ENCODE measurements at places on chromosomes 7 and 10.

GRCh38 chr10:46328853-46329689 is 42.3 kb downstream of the ANTXRL start:
- no peak for DNase-seq

- DNase-seq: no peak
Observed at GRCh38 chr7:44217223-44217714, 16.5 kb downstream of the YKT6 start.

DNA sequence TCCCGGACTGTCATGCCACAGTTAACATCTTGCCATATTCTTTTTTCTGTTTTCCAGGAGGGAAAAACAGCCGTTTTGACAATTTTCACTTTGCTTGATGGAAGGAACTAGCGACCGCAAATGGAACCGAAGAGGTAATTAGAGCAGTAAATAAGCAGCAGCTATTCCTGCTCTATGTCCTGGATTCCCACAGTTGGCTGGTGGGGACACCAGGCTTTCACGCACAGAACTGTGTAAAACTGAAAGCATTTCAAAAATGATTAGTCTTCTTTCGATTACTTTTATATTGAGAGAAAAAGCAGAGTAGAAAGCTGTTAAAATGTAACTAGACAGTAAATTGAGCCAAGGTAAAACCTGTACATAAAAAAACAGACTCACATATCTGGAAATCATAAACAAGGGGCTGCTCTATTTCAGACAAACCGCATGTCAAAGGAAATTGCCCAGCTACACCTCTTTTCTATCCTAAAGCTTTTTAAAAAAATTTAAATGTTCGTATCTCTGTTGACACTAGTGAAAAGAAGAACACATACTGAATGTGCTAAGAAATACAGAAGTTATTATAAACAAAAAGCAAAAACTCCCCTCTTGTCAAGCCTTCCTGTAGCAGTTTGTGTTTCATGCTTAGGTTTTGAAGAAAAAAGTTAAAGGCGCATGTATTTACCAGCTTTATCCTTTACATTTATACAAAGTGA is 93.4 kb downstream of the RNF216 start:
- DNase-seq: no peak

DNA sequence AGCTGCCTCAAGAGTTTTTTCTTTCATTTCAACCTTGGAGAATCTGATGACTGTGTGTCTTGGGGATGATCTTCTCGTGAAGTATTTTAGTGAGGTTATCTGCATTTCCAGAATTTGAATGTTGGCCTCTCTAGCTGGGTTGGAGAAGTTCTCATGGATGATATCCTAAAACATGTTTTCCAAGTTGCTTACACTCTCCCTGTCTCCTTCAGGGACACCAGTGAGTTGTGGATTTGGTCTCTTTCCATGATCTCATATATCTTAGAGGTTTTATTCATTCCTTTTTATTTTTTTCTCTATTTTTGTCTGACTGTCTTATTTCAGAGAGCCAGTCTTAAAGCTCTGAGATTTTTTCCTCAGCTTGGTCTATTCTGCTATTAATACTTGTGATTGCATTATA is 282.3 kb upstream of the CSTF2T start:
- DNase-seq: no peak

- no peak for DNase-seq
Observed at GRCh38 chr10:75899816-75900390, 468.5 kb downstream of the LRMDA start.

- no peak for DNase-seq
Observed at GRCh38 chr10:71292624-71293445, 26.2 kb upstream of the SLC29A3 start.

DNA sequence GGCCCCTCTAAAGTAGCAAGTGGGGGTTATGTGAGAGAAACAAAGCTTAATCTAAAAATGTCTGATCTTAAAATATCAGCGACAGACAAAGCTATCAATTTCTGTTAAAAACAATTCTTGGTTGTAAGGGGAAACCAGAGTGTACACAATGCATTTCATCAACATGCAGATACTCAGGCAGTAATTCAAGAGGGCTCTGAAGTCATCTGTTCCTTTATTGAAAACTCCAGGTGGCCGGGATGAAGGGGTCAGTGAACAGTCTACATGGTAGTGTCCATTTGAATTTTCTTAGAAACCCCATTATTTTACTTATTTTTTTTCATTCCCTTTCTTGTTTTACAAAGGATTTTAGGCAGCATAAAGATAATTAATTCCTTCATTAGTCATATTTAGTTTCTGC is 36.7 kb upstream of the BTBD16 start:
- no peak for DNase-seq

GRCh38 chr7:110595694-110596093 is 495.2 kb upstream of the LRRN3 start:
- DNase-seq: no peak

- no peak for DNase-seq
Observed at GRCh38 chr10:35398355-35398754, 62.0 kb downstream of the CCNY start.

DNA sequence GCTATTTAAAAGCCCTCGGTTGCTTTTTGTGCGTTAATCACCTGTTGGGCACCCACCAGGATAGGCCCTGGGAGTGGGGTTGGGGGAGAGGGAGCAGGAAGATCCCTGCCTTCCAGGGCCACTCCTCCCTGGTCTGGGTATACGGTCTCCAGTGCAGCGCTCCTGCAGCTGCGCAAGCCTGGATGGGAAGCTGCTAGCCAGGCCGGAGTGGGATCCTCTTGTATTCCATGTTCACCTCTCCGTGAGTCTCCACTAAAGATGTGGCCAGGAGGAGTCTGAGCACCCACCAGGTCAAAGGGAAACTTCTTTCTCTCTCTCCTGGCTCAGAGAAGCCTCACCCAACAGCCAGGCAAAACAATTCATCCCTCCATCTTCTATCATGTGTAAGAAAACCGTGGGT is 78.8 kb upstream of the ANLN start:
- no peak for DNase-seq

GRCh38 chr7:94511718-94512117 is 2.1 kb downstream of the CASD1 start:
- DNase-seq: no peak

- no peak for DNase-seq
Observed at GRCh38 chr10:113095419-113096127, 145.5 kb downstream of the TCF7L2 start.

DNA sequence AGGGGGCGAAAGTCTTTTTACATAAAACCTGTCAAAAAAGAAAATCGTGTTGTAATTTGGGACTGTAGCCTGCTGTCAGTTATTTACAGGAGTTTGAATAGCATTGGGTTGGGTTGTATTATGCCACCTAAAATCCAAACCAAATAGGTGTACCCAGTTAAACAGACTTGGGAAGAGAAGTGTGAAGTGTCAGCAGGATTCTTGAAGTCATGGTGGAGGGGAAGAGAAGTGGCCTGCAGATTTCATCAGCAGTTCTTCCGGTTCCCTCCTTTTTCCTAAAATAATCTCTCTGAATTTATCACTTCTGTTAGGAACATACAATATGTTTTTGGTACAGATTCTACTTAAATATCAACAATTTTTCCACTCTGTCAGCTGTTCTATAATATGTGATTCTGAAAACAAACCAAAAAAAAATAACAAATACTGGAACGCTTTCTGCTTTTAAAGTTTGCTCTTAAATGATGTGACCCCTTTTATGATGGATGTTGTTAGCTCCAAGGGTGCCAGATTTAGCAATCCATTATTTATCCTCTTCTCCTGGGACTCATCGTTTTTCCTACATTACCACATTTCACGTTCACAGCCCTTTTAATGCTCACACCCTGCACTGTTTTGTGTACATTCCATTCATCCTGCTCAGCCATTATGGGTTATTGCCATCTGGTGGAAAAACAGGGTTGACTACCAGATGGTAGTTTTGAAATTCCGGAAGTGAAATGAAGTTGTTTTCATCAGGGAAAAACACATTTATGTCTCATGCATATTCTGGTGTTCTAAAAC is 18.7 kb upstream of the ARHGAP12 start:
- no peak for DNase-seq

GRCh38 chr7:17661982-17662585 is 278.2 kb downstream of the SNX13 start:
- no peak for DNase-seq

DNA sequence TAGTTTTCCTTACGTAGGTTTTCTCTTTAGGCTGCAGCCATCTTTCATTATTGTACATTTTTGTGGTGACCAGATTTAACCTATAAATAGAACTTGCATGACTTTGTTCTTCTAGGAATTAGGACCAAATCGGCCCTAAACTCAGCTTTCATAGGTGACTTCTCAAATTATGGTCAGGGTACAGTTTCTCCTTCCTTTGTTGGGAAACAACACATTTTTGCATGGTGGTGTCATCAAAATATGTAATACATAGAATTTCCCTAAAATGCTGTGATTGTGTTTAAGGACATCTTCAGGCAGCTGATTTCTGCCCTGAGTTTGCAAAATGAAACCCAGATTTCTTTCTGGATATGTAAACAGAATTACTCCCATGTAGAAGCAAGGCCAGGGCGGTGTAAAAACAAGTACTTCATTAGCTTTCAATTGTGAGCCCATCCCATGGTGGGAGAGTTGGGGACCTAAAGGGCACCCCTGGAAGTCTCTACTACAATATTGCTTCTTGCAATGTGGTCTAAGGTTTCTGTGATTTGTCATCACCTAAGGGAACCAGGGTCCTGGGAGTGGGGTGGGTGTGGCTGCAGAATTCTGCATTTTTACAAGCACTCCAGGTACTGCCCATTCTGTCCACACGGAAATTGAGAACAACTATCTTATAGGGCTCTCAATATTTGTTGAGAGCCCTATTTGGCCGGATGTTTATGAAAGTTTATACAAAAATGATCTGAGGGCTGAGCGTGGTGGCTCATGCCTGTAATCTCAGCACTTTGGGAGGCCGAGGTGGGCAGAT is 121.0 kb upstream of the FAM171A1 start:
- no peak for DNase-seq

GRCh38 chr10:131750171-131750895 is 150.5 kb upstream of the PPP2R2D start:
- DNase-seq: no peak

DNA sequence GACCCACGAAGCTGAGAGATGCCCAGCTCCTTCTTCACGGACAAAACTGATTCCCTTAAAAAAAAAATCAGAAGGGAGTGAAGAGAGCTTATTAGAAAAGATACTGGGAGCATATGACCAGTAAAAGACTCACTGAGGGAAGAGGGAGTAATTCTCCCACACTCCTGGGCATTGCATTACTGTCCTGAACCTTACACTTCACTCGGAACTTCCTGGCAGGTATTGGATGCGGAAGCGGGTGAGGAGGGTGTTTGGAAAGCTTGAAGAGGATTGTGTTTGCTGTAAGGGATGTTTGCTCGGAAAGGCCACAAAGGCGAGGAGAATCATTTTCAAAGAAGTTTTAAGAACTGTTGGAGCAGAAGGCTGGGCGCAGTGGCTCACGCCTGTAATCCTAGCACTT is 375 bp downstream of the HKDC1 start:
- no peak for DNase-seq

DNA sequence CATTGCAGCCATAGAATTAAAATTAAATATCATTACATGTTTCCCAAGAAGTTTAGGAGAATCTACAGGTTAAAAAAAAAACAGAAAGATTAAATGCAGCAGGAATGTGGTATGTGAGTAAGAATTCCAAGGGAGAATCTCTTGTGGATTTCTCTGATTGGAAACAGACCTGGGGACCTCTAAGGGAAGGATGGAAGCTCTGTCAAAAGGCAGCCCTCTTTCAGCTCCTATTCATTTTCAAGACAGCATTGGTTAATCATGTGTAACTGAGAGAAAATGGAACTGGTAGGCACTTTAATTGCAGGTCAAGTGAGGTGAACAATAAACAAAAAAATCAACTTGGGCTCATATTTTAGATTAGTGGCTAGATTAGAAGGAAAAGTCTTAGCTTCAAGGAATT is 81.4 kb upstream of the MTPN start:
- no peak for DNase-seq

DNA sequence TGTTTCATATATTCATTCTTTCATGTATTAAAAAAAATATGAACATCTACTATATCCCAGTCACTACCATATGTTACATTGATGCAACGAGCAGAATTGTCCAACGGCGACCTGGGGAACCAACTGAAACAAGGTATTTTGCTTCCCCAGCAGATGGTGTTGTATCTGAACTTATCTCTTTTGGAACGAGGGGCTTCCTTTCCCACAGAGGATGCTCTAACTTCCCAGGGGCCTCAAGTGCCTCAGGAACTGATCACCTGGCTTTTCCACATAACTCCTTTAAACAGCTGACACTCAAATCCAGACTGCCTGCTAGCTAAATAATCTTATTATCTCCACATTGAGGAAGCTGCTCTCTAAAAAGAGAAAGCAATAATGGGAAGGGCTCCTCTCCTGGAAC is 259.3 kb downstream of the HTR7 start:
- DNase-seq: no peak

- no peak for DNase-seq
Observed at GRCh38 chr7:30246392-30246791, 38.0 kb upstream of the ZNRF2 start.

GRCh38 chr10:127320176-127320575 is 123.8 kb upstream of the INSYN2A start:
- no peak for DNase-seq

DNA sequence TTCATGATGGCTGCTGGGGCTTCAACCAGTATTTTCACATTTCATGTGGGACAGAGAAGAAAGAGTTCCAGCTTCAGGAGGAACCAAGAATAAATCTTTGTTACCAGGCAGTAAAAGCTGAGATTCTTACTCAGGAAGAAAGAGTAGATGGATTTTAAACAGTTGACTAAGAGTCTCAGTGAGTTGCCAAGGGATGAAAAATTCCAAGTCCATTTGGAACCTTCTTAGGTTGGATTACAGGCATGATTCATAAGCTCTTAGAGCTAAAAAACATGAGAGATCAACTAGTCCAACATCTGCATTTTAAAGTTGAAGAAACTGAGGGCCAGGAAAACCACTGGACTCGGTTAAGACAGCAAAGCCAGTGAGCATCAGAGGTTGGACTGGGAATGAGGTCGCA is 148.6 kb downstream of the NEBL start:
- no peak for DNase-seq

DNA sequence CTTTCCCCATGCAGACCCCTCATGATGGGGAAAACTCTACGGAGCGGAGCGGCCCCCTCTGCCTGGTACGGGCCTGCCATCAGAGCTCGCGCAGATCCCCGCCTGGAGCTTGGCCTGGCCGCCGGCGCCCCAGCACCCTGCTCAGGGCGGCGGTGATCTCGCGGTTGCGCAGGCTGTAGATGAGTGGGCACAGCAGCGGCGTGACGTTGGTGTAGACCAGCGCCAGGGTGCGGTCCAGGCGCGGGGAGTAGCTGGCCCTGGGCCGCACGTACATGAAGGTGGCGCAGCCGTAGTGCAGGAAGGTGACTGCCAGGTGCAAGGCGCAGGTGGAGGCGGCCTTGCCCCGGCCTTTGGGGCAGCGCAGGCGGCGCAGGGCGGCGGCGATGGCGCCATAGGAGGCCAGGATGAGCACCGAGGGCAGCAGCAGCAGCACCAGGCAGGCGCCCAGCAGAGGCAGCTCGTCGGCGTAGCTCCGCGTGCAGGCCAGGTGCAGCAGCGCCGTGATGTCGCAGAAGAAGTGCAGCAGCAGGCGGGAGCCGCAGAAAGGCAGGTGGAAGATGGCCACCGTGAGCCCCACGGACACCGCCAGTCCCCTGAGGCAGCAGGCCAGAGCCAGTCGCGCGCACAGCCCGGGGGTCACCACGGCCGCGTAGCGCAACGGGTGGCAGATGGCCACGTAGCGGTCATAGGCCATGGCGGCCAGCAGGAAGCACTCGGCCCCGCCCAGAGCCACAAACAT is 33.4 kb downstream of the TAS2R41 start:
- DNase-seq: no peak

- no peak for DNase-seq
Observed at GRCh38 chr7:625376-625971, 101.0 kb upstream of the DNAAF5 start.
